ENCODE measurements at places on chromosomes 13 and 19. TPM values are rescaled to one million over a fixed set of nuclear protein-coding genes. Genes with fewer than 3 reads are reported as not detected.

The SLC7A9 gene
- 0.12 TPM for total RNA-seq

The SLC25A41 gene
- 0.24 TPM for total RNA-seq

The NCLN gene
- 114 TPM for total RNA-seq

The ZNF728 gene
- total RNA-seq, result not detected

The CD37 gene
- total RNA-seq, result 134 TPM

The ZNF491 gene
- 0.12 TPM for total RNA-seq

The TECR gene
- 108 TPM for total RNA-seq

The DGKH gene
- total RNA-seq, result 13.4 TPM

The TMEM255B gene
- total RNA-seq, result 2.0 TPM

The METTL21C gene
- not detected for total RNA-seq

The MRPS12 gene
- 112 TPM for total RNA-seq

The ACTMAP gene
- 9.4 TPM for total RNA-seq

The KIR2DL4 gene
- not detected for total RNA-seq

The GPR18 gene
- 6.3 TPM for total RNA-seq

The CERS1 gene
- total RNA-seq, result 0.23 TPM

The KLK15 gene
- not detected for total RNA-seq

The ELANE gene
- not detected for total RNA-seq

The C19orf38 gene
- total RNA-seq, result 3.6 TPM

The AMER2 gene
- total RNA-seq, result not detected

The ACP7 gene
- total RNA-seq, result not detected

The DZIP1 gene
- total RNA-seq, result 0.14 TPM

The ZNF418 gene
- total RNA-seq, result 1.5 TPM

The TEX30 gene
- 65.6 TPM for total RNA-seq

The WDR83 gene
- 21.7 TPM for total RNA-seq

The GTPBP3 gene
- total RNA-seq, result 70.3 TPM

The SLC46A3 gene
- total RNA-seq, result 3.3 TPM

The OR7C1 gene
- total RNA-seq, result not detected

The ZNF221 gene
- total RNA-seq, result 0.58 TPM

The VSTM2B gene
- total RNA-seq, result not detected

The SIGLECL1 gene
- not detected for total RNA-seq

The C13orf42 gene
- total RNA-seq, result not detected

The TUBB4A gene
- 2.8 TPM for total RNA-seq

The ZNF723 gene
- total RNA-seq, result not detected

The FGF21 gene
- total RNA-seq, result not detected

The ATP4A gene
- total RNA-seq, result not detected

The C5AR2 gene
- total RNA-seq, result not detected

The PSG5 gene
- total RNA-seq, result not detected

The TEAD2 gene
- not detected for total RNA-seq

The ZNF527 gene
- 4.9 TPM for total RNA-seq

All from activated CD4-positive, alpha-beta T cell treated with anti-CD3 and anti-CD28 coated beads, Interleukin-2, amount 10 ng/mL, durations not matched to agents 24 days and 14 days (primary cell).